ENCODE measurements at places on chromosomes 7 and 10.

DNA sequence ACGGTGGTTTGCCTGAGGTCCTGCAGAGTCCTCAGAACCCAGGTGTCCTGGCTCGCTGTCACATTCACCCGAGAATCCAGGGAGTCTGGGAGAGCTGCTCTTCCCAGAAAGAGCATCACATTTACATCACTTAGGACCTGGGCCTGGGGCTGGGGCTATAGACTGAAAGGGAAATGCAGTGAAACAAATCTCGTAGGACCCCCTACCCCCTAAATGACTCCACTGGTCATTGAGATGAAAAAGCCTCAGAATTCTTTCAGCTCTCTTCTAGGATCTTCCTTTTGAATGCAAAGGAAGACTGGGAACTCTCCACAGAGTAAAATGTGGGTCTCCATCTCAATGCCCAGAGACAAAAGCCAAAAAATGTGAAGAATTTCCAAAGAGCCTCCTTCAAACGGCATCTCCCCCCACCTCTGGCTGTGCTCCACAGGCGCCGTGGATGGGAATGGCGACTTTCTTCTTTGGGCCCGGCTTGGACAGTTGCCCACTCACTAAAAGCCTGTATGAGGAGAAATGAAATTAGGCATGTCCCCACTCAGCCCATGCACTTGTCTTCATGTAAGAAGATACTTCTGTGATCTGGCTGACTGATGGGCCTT, 49.0 kb upstream of the PODXL start:
- DNase-seq: no peak

DNA sequence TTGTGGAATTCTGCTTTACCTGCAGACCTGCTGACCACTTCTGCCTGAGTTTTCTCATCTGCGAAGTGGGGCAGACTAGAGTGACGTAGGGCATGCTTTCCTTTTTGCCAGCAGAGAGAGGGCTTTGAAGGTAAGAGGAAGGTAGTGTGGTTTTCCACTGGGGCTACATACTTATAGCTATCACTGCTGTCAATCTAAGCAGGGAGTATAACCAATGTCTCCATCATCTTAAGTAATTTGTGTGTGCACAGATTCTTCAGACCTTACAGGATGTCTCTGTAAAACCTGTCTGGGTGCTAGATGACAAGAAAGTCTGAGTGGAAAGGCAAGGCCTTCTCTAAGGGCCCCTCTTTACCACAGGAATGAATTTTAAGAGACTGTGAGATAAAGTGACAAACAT, 106.8 kb downstream of the RBM20 start:
- peak; percentile 17 for DNase-seq

- DNase-seq: no peak
These were observed 254.9 kb downstream of the CACNA2D1 start for GRCh38 chr7:82188636-82189035.

- DNase-seq: no peak
These were observed 67.0 kb upstream of the VIPR2 start for GRCh38 chr7:159211540-159212182.

GRCh38 chr10:108582888-108583287, 1340.4 kb downstream of the XPNPEP1 start:
- no peak for DNase-seq

DNA sequence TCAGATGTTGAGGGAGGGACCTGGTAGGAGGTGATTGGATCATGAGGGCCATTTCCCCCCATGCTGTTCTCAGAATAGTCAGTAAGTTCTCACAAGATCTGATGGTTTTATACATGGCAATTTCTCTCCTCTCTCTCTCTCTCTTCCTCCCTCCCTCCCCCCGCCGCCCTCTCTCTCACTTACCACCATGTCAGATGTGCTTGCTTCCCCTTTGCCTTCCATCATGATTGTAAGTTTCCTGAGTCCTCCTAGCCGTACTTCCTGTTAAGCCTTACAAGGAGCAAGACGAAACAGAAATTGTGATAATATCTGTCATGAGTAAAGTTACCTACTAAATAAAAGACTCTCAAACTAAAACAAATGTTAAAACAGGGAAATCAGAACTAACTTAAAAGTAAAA, 19.9 kb upstream of the GPR141 start:
- no peak for DNase-seq

DNA sequence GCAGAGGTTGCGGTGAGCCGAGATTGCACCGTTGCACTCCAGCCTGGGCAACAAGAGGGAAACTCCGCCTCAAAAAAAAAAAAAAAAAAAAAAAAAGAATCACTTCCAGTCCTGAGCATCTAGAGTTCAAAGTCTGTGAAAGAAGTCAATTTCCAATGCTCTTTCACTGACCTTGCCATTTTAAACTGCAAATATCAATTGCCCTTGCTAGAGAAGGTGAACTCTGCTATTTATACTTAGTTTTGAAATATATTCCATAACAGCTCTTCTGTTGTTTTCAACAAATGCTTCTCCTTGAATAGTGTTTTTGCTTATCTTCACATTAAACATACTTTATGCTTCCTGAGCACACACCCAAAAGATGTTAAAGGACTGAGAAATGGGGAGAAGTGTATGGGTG, 331.3 kb downstream of the PHTF2 start:
- DNase-seq: no peak

DNA sequence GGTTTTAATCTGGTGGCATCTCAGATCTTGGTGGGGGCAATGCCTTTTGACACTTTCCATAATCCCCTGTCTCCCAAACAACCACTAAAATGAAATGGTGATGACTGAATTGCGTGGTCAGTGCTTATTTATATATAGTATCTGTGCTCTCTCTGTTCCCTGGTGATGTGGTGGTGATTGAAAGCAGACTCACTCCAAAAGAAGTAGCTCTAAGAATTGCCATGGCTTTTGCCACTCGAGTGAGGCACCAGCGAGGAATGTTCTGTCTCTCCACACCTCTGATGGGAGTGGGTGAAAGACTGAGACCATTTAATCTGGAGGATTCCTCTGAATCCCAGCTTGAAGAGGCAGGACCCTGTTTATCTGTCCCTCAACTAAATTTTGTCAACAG, 2.8 kb downstream of the DUSP5 start:
- no peak for DNase-seq

GRCh38 chr10:101297901-101298486, 56.0 kb upstream of the BTRC start:
- DNase-seq: peak; percentile 36

DNA sequence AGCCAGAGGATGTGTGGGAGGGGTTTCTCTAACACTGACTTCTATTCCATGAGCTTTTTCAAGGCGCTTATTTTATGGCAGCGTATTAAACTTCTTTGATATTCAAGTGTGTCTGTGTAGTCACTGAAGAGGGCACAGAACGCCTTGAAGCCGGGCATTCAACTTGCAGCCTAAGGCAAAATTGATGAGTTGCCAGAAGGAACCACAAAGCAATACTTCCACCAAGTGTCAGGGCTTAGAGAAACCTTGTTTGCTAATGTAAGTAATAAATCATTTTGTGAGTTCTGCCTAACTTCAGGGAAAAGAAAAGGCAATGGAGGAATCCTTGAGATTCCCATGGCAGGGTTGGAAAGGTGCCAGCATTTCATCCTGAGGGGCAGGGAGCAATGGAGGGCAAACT, 163.8 kb downstream of the LCOR start:
- no peak for DNase-seq

DNA sequence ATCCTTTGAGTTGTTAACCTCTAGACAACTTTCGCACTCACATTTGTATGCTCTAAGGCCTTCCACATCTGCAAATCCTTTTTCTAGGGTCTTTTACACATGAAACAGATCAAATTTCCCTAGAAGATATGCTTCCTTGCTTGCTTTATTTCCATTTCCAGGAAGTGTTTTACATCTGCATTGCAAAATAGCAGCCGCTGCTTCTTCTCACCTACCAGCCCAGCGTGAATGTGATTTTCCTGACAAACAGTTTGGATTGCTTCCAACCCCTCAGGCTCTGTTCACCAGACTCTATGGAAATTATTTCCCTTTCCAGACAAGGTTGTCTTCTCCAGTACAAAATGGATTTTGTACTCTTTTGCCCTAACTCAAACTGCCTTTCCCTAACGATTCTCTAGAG, 50.9 kb upstream of the PAPSS2 start:
- DNase-seq: no peak

DNA sequence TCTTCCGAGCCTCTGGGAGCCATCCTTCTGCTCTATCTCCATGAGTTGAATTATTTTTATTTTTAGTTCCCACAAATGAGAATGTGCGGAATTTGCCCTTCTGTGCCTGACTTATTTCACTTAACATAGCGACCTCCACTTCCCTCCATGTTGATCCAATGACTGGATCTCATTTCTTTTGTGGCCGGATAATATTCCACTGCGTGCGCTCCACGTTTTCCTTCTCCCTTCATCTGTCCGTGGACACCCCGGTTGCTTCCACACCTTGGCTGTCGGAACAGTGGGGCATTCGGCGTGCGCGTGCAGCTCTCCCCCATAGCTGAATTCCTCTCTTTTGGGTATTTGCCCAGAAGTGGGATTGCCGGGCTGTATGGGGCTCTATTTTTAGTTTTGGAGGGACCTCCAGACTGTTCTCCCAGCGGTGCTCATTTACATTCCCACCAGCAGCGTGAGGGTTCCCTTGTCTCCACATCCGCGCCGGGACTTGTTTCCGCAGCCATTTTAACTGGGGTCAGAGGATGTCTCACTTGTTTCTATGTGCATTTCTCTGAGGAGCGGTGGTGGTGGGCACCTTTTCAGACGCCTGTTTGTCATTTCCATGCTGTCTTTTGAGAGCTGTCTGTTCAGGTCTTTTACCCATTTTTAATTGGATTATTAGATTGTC, 51.0 kb upstream of the SUN1 start:
- DNase-seq: no peak

GRCh38 chr10:97499561-97500296, 1.0 kb downstream of the UBTD1 start:
- no peak for DNase-seq

DNA sequence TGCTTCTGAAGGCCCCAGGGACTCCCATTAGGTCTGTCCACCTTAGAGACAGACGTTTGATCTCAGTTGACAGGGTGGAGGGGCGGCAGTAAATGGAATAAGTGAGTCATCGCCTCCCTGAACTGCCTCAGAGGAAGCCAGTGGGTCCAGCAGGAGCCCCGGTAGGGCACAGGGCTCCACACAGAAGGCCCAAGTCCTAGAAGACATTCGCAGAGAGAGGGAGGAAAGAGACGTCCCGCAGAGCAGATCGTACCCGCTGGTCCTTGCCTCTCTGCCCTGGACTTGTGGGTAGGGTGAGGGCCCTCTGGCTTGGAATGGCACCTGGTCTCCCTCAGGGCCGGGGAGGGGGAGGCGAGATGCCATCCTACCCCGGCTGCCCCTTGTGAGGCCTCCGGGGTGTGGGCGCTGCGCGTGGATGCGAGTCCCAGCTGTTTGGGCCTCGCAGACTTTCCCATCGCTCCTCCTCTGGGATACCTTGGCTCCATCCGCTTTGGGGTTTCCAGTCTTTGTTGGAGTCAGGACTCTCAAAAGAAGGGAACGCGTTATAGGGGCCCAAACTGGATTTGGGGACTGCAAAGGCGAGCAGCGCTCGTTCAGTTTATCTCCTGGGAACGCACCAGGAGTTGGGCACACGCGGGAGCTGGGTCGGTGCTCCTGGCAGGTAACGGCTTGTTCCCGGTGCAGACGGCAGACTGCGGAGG, 5.1 kb downstream of the TLX1 start:
- no peak for DNase-seq

DNA sequence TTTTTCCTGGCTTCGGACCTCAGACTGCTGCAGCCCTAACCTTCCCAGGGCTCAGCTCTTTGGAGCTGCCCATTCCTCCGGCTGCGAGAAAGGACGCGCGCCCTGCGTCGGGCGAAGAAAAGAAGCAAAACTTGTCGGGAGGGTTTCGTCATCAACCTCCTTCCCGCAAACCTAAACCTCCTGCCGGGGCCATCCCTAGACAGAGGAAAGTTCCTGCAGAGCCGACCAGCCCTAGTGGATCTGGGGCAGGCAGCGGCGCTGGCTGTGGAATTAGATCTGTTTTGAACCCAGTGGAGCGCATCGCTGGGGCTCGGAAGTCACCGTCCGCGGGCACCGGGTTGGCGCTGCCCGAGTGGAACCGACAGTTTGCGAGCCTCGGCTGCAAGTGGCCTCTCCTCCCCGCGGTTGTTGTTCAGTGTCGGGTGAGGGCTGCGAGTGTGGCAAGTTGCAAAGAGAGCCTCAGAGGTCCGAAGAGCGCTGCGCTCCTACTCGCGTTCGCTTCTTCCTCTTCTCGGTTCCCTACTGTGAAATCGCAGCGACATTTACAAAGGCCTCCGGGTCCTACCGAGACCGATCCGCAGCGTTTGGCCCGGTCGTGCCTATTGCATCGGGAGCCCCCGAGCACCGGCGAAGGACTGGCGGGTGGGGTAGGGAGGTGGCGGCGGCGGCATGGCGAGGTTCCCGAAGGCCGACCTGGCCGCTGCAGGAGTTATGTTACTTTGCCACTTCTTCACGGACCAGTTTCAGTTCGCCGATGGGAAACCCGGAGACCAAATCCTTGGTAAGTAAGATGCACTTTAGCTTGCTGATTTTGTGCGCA, at the start of gene PLXDC2:
TSS of gene PLXDC2 (plus strand) at position 22 of the 820 bp plus-strand sequence.
- DNase-seq: no peak

DNA sequence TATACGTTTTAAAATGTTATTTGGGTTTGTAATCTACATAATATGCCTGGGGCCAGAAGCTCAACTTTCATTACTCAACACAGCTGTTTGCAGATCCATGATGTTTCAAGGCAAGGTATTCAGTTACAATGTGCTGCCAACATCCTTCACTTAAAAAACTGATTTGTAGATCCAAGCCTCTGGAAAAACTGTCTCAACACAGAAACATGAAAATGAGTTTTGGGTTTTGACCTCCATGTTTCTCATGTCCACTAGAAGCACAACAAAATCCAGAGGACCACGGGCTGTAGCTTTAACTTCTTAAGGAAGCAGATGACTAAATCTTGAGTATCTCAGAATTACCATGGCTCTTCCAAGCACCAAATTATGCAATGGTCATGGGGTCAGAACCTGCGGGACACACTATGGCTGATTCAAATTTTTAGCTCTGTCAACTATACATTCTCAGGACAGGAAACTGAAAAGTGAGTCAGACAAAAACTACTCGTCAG, 247.1 kb upstream of the GRB10 start:
- no peak for DNase-seq

DNA sequence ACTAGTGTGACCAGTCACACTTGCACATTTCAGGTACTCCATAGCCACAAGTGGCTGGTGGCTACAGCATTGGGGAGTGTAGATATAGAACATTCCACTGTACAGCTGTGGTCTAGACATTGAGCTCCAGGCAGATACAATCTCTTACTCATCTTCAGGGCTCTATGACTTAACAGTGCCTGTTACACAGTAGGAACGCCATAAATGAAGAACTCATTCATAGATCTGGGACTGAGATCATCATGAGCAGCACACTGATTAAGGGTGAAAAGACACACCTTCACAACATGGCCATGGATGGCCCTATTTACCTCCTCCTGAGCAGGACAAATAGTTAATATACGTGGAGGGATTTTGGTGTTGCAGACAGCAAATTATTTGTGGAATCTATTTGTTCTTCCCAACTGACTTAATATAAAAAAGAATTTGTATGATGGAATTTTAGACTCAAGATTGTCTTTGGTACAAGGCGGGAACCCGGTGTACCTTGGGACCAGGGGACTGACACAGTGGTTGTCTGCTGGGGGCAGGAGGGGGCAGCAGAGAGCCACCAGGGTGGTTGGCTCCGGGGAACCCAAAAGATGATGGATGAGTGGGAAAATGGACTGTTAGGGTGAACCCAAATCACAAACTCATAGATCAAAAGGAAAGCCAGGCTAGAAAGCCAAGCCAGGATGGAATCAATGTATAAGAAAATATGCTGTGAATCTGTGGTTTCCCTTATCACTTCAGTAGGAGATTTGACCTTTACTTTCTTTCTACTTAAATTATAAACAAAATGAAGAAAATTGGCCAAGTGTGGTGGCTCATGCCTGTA, 24.3 kb upstream of the CPA2 start:
- no peak for DNase-seq

- DNase-seq: no peak
These were observed 2.4 kb upstream of the SERPINE1 start for GRCh38 chr7:101124376-101125056.

All from T-helper 22 cell (primary cell).